ENCODE measurements at places on chromosomes 2 and 18.

DNA sequence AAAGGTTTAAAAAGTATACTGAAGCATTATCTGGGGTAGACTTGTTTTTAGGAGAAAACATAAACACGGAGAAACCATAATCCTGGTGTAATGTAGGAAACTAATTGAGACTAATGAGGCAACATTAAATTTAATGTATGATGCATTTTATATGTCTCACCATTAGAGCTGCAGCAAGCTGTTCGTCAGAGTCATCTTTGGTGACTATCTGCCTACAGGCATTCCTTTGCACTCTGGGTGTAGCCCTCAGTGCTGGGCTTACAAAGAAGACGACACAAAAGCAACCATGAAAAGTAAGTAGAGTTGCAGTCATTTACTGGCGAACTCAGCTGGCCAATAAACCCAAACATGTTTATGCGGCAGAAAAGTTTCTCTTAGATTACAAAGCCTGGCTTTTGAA is 415.3 kb upstream of the ZEB2 start:
- peak; percentile 28 for DNase-seq

- no peak for DNase-seq
Observed at GRCh38 chr18:39299152-39299551, 1733.6 kb upstream of the CELF4 start.

- DNase-seq: no peak
Observed at GRCh38 chr2:31202041-31202440, 15.3 kb downstream of the CAPN14 start.

GRCh38 chr2:170022692-170023091 is 155.3 kb upstream of the MYO3B start:
- DNase-seq: peak; percentile 84

DNA sequence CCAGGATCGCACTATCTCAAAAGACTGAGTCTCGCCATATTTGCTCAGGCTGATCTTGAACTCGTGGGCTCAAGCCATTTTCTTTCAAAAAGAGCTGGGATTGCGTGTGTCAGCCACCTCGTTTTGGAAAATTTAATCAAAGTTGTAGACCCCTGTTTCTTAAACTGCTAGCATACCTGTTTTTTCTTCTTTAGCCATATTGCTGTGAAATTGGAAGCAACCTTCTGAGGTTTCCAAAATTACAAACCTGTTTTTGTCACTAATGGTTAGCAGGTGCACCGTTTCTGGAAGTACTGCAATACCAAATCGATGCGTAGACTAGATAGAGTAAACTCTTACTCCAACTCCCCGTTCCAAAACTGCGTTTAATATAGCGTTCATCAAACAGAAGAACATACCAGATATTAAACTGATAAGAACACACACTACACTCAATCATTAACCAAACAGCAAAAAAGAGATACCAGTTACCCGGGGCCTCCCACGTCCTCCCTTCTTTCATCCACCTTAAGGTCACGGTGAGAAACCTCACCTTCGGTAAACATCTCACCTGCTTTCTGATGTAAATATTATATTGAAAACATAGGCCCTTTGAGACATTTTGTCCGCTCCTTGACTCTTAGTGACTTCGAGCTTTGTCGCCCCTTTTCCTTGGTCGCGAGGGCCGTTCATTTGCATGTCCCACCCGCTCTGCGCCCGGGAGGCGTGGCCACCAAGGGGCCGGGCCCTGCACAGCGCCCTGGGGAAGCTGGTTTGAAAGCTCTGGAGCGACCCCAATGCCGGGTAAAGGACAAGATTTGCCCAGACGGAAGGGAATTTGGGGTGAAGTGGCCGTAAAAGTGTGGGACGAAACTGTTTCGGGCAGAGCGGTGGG is at the start of gene RNU2-63P:
TSS of gene RNU2-63P (minus strand) at position 462 of the 874 bp plus-strand sequence.
- peak; percentile 91 for DNase-seq

DNA sequence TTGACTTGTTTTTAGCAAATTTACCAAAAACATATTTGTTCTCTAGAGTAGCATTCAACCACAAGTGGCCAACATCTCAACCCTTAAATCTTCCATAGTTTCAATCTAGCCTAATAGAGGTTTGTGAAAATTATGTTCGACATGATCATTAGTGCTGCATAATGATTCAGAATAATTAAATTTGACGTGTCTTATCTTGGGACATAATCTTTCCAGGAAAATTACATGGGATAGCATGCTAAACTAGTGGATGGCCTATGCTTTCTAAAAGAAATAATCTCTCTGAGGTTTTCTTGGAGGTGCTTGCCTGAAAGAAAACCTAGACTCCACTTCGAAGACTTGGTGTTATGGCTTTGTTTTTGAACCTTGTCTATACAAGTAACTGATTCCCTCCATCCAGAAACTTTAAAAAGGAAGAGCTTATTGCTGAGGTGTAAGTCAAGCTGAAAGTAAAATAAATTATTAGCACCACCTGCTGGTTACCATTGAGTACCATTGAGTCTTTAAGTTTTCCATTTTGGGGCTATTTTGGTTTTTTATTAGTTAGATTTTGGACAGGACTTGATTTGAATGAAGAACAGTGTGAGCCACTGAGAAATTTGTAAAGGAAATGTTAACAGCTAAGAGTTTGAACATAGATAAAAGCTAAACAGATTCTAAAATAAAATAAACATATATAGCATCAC is 32.7 kb downstream of the COX7A2L start:
- peak; percentile 48 for DNase-seq

GRCh38 chr2:178513876-178514275 is 33.6 kb downstream of the PLEKHA3 start:
- no peak for DNase-seq

- DNase-seq: no peak
Observed at GRCh38 chr2:11160731-11161455, 5.6 kb downstream of the SLC66A3 start.

GRCh38 chr2:55885127-55885943 is 38.2 kb downstream of the EFEMP1 start:
- DNase-seq: peak; percentile 96

GRCh38 chr2:25151718-25152117 is 16.7 kb downstream of the POMC start:
- DNase-seq: no peak

GRCh38 chr2:127085317-127085681 is 21.7 kb downstream of the BIN1 start:
- peak; percentile 57 for DNase-seq

- peak; percentile 76 for DNase-seq
Observed at GRCh38 chr2:164782323-164782722, 59.3 kb downstream of the COBLL1 start.

GRCh38 chr2:215831296-215831913 is 181.9 kb downstream of the MREG start:
- peak; percentile 84 for DNase-seq

- no peak for DNase-seq
Observed at GRCh38 chr18:11468617-11469016, 140.8 kb upstream of the SLC35G4 start.

GRCh38 chr18:36372903-36373311 is 75.4 kb downstream of the FHOD3 start:
- DNase-seq: peak; percentile 29

Measured in fibroblast of villous mesenchyme (primary cell).